ENCODE measurements at places on chromosomes 3 and 15.

- DNase-seq, result no peak
Observed at GRCh38 chr3:105967117-105967516, 98.3 kb upstream of the CBLB start.

DNA sequence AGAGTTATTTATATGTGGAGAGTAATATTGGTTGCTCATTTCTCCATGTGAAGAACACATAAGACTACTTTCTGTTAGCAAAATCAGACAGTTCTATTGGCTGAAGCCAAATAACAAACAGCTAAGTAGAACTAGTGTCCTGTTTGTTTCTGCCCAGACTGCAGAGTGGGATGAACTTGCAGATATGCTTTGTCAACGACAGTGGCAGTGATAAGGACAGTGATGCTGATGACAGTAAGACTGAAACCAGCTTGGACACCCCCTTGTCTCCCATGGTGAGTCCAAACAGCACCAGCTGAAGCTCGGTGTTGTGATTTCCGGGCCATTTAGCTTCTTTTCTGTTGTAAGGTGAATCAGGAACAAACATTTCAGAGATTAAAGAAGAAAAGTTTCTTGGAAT is 102.6 kb upstream of the IL12A start:
- no peak for DNase-seq

GRCh38 chr3:171436380-171436779 is 23.8 kb downstream of the TNIK start:
- no peak for DNase-seq

- DNase-seq, result no peak
Observed at GRCh38 chr3:31615071-31615875, 82.5 kb downstream of the STT3B start.

- DNase-seq, result no peak
Observed at GRCh38 chr3:145429546-145429945, 731.4 kb downstream of the PLOD2 start.

- DNase-seq, result no peak
Observed at GRCh38 chr3:88267441-88267840, 117.7 kb downstream of the C3orf38 start.

- DNase-seq, result no peak
Observed at GRCh38 chr3:196963631-196963953, 5.0 kb downstream of the PIGZ start.

- DNase-seq, result no peak
Observed at GRCh38 chr3:10518506-10519150, 13.2 kb upstream of the ATP2B2 start.

GRCh38 chr3:12926660-12927059 is 85.3 kb upstream of the RPL32 start:
- no peak for DNase-seq

DNA sequence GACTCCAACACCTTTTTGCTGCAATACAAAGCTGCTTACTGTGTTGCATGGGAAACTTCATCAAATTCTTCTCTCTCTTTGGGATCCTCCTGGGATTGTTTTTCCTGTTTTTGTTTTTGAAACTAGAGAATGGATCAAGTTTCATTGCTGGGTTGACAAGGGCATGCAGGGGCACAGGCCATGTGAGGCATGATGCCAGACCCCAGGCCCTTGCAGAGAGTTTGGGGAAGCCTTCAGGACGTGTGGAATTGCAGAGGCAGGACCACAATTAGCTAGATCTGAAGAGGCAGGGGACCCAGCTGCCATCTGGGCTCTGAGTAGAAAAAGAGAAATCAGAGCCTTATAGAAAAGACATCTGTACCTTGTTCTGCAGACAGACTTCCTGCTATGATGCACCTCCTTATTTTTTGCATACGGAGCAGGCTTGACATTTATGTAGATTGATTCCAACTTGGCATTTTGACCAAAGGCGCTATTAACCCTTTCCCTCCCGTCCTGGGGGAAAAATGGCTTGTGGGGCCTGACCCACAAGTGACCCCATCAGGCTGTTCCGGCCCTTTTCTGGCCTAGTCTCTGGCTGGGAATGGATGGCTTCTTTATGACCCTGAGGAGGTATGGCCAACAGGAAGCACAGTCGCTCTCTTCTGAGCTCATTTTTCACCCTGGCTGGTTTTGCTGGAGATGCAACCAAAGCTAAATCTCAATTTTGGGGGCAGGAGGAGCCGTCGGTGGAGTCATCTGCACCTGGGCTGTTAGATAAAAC is 44.3 kb upstream of the CHRNB4 start:
- DNase-seq, result no peak
